Tibial nerve (tissue), 4 donors: ENCODE measurements at places on chromosomes 2 and 18. TPM values are rescaled to one million over a fixed set of nuclear protein-coding genes. Genes with fewer than 3 reads are reported as not detected.
A peak's percentile ranks its signal among the peaks of the same experiment; 100 is the strongest.

The YIPF4 gene
- total RNA-seq = 23.7 TPM

The KIF1A gene
- 31.9 TPM for total RNA-seq

The IRS1 gene
- 9.4 TPM for total RNA-seq

The SYT4 gene
- total RNA-seq = not detected

DNA sequence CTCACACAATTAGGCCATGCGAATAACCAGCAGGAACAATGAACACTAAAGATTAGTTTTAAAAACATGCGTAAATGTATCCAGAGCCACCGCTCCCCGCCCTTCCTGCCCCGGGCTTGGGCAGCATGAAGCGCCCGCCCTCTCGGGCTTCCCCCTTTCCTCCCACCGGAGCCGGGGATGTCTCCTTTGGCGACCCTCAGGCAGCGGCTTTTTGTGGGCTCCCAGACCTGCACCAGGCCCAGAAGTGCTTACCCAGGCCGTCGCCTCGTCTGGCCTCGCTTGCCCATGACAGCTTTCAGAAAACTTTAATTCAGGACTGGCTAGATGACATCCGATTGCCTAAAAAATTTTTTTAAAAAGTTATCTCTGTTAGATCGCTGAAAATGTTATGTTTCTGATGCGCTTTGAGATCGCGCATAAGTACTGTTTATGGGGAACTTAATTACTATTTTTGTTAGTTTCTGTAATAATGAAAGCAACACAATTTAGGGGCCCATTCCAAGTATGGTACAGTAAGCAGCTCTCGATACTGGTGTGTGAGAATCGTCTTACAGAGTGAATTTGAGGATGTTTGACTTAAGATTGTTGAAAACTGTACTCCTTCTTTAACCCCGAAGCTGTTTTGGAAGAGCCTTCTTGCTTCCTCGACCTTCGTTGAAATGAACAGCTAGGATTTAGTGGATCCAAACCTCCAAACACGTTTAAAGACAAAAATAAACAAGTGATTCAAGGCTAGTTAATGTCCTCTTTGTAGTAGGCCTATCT, 1.1 kb downstream of the MAP3K20 start:
- DNase-seq = peak; percentile 40

GRCh38 chr2:201203916-201204654, 21.1 kb downstream of the CASP10 start:
- DNase-seq = no peak
